ENCODE measurements at places on chromosomes 13 and 19.
A peak's percentile ranks its signal among the peaks of the same experiment; 100 is the strongest.

- no peak for DNase-seq
Measured at GRCh38 chr19:50962245-50962644, 7.1 kb downstream of the KLK6 start.

DNA sequence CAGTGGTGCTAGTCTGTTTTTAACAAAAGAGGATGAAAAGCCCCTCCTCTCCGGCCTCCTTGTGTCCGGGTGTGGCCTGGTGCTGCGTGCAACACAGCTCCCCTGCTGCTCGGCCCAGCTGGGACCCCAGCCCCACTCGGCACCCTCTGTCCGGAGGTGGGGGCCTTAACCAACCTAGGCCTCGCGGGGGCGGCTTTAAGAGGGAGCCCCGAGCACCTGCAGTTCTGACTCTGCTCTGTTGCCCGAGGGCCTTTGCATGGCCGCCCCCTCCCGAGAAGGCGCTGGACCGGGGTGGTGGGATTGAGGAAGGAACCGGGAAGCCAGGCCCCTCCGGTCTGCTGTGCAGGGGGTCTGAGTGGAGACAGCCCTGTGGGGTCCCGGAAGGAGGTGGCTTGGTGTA lies 5.7 kb upstream of the GRIN3B start:
- no peak for DNase-seq

GRCh38 chr19:4372165-4373012 lies 28.0 kb downstream of the SH3GL1 start:
- no peak for DNase-seq

GRCh38 chr13:36275190-36276002 lies 22.2 kb downstream of the CCDC169 start:
- DNase-seq = no peak

- DNase-seq = no peak
Measured at GRCh38 chr13:32165796-32166195, 134.2 kb downstream of the FRY start.

DNA sequence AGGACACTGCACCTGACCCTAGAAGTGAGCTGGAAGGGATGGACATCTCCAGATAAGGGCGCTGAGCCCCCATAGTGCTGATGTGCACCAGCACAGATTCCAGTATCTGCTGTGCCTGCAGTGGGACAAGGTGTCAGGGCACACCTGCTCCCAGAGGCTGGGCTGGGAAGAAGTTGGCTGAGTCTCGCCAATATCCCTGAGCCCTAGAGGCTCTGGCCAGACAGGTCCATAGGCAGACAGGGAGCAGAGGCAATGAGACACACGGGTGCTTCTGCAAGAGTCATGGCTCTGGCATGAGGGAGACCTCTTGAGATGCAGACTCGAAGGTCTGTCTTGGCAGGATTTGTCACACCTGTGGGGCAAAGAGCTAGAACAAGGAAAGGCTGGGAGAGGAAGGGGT lies 1321.5 kb downstream of the UQCRFS1 start:
- no peak for DNase-seq

GRCh38 chr13:29760544-29760943 lies 89.9 kb downstream of the UBL3 start:
- no peak for DNase-seq

- no peak for DNase-seq
Measured at GRCh38 chr19:28793391-28794168, 419.4 kb downstream of the UQCRFS1 start.

GRCh38 chr19:35031072-35031881 lies 1.0 kb downstream of the SCN1B start:
- DNase-seq = no peak

GRCh38 chr13:111249637-111250360 lies 70.6 kb upstream of the TEX29 start:
- DNase-seq = no peak

DNA sequence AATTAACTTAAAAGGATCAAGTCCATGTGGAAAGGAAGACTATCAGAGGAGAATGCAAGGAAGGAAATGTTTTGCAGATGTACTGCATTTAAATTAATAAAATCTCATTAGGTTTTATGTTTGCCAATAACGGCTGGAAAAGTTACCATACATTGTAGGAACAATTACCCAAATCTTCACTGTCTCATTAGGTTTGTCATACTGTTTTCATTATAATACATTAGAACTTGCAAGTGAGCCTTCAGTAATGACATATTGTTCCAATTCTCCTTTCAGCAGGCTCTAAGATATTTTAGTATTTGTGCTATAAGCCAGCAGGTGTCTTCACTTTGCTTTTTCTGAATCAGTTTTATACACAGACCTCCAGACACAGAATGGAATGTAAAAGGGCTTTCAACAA lies 661.6 kb upstream of the KLHL1 start:
- DNase-seq = no peak

DNA sequence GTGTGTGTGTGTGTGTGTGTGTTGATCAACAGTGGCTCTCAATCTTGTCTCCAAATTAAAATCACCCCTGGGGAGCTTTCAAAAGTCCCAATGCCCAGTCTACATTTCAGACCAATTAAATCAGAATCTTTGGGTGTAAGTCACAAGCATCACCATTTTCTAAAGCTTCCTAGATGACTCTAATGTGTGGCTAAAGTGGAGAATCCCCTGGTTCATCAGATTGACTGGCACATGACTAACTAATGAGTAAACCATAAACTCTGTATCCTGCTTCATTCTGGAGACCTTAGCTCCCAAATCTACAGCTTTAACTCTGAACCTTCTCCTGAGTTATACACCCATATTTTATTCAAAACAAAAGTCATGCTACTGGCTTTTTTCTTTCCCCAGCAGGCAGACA lies 131.3 kb downstream of the SUCLA2 start:
- no peak for DNase-seq

GRCh38 chr19:19256072-19256969 lies 16.8 kb downstream of the TM6SF2 start:
- no peak for DNase-seq

- DNase-seq = no peak
Measured at GRCh38 chr13:65505941-65506340, 1724.2 kb downstream of the PCDH9 start.

DNA sequence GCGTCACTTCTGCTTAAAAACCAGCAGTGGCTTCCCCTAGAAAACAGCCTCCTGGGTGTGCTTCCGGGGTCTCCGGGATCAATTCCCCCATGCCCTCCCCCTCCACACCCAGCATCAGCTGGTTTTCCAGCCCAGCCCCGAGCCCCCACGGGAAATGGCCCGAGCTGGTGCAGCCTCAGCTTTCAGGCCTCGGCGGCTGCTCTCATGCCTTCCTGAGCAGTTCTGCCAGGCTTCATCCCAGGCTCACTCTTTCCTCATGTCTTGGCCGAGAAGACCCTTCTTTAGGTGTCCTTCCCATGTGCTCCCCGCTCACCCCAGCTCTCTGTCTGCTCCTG lies 103.1 kb upstream of the RNF113B start:
- DNase-seq = no peak

DNA sequence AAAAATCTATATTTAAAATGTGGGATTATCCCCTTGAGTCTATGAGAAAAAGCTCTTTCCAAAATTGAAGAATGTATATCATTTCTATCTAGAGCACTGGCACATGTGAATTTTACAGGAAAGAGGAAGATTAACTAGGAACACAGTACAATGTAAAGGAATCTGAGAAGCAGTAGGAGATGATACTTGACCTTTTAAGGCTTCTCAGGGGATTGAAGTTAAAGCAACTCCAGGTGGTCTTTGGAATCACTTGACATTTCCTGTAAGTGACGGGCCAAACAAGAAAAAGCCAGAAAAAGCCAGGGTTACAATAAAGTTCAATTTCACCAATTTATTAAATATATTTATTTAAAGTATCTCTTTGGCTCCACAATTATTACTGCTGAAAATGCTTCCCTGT lies 1373.9 kb downstream of the OLFM4 start:
- no peak for DNase-seq

GRCh38 chr19:45705115-45705514 lies 12.6 kb downstream of the QPCTL start:
- DNase-seq = no peak

DNA sequence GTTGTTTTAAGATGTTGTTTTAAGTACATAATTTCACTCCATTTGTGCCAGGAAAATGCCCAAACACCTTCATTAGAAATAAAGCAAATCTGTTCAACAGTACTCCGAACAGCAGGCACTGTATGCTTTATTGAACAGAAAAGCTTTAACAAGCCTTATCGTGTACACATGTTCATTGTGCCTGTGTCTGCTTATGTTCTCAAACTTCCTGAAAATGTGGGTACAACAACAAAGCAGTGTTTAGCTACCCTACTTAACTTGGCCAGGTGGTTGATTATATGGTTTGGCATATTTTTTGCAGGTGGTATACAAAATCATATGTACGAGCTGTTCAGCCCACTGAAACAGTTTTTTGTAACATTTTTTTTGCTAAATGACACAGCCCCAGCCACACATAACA lies 718.0 kb downstream of the DACH1 start:
- no peak for DNase-seq

- DNase-seq = no peak
Measured at GRCh38 chr13:32581177-32581786, 5.0 kb upstream of the PDS5B start.

GRCh38 chr13:74037762-74038161 lies 96.4 kb downstream of the KLF12 start:
- no peak for DNase-seq

DNA sequence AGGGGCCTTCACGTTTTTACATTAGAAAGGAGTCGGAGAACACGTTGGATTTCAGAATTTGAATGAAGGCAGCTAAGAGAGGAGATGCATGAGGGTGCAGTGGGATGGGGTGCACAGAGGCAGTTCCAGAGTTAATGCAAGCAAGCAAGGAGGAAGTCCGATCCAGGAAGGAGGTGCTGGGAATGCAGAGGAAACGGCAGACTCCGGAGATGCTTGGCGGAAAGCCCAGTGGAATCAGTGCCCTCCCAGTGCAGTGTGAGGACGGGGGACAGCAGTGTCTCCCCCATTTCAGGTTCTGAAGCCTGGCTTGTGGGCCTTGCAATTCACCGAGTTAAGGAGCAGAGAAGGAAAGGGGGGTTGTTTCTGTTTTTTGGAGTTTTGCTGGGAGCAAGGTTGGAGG lies 100.4 kb downstream of the COL4A2 start:
- no peak for DNase-seq

DNA sequence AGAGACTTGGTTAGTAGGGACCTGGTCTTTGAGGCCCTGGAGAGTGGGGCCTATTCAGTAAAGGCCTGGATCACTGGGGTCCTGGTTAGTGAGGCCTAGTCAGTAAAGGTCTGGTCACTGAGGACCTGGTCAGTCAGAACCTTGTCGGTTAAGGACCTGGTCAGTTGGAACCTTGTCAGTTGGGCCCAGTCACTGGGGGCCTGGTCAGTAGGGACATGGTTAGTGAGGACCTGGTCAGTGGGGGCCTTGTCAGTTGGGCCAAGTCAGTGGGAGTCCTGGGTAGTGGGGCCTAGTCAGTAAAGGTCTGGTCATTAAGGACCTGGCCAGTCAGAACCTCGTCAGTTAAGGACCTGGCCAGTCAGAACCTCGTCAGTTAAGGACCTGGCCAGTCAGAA lies 43.2 kb upstream of the TPM4 start:
- no peak for DNase-seq

GRCh38 chr19:34365463-34366401 lies 736 bp downstream of the GPI start:
- no peak for DNase-seq

GRCh38 chr19:43501661-43502418 lies 2.7 kb downstream of the PHLDB3 start:
- no peak for DNase-seq

- no peak for DNase-seq
Measured at GRCh38 chr13:27977476-27978300, 8.6 kb upstream of the CDX2 start.

DNA sequence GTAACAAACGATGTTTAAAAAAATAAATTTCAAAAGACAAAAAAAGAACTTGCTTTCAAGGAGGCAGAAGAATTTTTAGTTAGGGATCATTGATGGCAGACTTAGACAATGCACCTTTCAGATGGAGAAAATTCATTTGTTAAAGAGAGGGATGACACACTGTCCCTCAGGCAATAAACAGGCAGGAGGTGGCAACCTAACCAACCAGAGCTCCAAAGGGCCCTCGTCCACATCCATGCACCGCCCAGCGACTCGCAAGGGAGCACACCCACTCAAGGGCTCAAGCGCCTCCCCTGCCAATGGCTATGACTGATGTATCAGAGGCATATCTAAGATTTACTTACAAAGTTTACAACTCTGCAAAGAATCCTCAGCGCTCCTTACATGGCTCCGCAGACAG lies 81.9 kb downstream of the TUBGCP3 start:
- no peak for DNase-seq

- DNase-seq = no peak
Measured at GRCh38 chr13:112740502-112741131, 50.8 kb downstream of the ATP11A start.

DNA sequence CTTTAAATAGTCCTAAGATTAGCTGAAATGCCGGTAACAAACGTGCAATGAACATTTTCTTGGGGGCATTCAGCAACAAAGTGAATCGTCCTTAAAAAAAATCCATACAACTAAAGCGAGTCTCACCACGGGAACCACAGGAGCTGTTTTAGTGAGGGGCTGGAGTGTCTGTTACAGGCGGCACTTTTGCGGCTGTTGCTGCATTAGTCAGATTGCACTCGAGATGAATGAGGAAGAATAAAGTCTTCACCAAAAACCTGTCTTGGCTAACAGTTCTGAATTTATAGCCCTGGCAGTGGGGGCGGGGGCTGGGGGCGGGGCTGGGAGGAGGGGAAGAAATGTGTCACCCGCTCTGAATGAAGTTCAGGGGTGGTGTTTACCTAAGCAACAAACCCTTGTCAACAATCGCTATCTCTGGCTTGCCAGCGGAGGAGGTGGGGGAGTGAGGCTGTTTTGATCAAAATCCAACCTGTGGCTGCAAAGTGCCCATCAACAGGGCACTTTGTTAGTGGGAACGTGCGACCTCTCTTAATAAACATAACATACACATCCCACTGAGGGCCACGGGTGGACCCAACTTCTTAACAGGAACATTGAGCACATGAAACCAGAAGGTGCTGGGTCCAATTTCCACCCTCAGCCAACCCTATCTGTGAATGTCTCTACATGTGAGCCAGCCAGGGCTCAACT lies 44.5 kb downstream of the RFX2 start:
- no peak for DNase-seq

- no peak for DNase-seq
Measured at GRCh38 chr19:4454747-4455718, 2.6 kb downstream of the UBXN6 start.

- peak; percentile 50 for DNase-seq
Measured at GRCh38 chr13:40664350-40665125, 1.9 kb downstream of the FOXO1 start.

GRCh38 chr19:8028951-8029491 lies 23.5 kb upstream of the CCL25 start:
- DNase-seq = no peak

DNA sequence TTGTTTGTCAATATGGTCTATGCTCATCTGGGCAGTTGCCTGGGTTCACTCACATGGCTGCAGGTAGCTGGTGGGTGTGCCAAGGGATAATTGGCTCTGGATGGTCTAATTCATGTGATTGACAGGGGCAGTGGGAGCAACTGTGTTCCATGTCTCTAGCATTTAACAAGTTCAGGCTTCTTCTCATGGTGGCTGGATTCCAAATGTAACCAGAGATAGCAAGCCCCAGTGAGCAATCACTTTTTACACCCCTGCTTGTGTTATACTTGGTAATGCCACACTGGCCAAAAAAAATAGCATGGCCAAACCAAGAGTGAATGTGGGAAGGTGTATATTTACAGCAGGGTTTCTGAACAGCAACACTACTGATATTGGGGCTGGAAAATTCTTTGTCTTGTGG lies 89.6 kb upstream of the TNFSF11 start:
- no peak for DNase-seq

- no peak for DNase-seq
Measured at GRCh38 chr19:14748601-14749000, 29.8 kb downstream of the ADGRE2 start.

- DNase-seq = no peak
Measured at GRCh38 chr13:39105110-39105509, 66.9 kb downstream of the NHLRC3 start.

- no peak for DNase-seq
Measured at GRCh38 chr13:109715902-109716301, 70.5 kb downstream of the IRS2 start.

Data from naive thymus-derived CD8-positive, alpha-beta T cell (primary cell).